ENCODE measurements at places on chromosomes 1 and 21.

GRCh38 chr21:31450980-31451379 is 106.9 kb upstream of the TIAM1 start:
- no peak for DNase-seq

DNA sequence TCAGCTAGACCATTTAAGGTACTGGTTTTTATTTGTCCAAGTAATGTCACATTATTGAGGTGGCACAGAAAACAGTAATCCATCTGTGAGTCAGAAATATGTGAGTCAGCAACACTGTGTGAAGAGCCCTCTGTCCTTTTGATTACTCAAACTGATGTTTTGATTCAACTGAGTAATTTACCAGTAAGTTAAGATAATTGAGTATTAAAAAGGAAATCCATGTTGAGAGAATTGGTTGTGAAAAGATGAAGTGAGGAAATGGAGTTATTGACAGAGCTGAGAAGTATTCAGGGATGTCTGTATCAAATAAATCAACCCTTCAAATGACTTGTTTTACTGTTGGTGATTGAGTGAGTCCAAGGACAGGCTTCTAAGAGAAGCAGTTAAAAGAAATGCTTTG is 302.7 kb upstream of the SGIP1 start:
- DNase-seq: no peak

GRCh38 chr1:238898856-238899255 is 487.5 kb upstream of the CHRM3 start:
- DNase-seq: peak; percentile 46

GRCh38 chr1:19206947-19207346 is 3.1 kb downstream of the UBR4 start:
- DNase-seq: no peak

DNA sequence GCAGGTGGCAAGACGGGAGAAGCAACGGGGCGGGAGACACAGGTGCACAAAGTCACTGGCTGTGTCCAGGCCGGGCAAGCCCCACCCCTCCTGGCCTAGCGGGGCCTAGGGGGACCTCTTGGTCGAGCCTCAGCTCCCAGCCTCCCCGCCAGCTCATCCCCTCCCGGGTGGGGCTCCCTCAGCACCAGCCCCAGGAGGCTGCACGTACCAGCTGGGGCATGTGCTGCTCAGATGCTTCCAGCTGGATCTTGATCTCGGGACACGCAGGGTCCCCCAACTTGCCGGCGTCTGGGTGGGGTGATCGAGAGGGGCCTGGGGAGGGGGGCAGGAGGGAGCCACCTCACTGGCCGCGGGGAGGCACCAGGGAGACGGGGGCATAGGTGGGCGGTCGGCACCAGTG is 71.4 kb downstream of the RAP1GAP start:
- no peak for DNase-seq

- DNase-seq: no peak
These were observed 150.8 kb downstream of the FASLG start for GRCh38 chr1:172809750-172810149.

DNA sequence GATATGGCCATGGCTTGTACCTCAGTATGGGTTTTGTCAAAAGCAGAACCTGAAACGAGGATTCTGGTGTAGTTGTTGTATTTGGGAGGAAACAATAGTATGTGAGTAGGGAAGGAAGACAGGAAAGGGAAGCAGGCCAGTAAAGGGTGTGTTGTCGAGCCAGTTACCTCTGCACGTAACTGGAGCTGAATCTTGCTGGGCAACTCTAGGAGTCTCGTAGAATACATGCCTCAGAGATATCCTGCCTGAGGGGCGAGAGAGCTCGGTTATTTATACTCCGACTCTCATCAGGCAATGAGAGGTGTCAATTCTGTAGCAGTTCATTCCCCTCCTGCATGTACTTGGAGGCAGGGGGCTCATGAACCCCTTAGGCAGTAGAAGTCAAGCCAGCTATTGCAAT is 45.9 kb upstream of the KIF26B start:
- no peak for DNase-seq

DNA sequence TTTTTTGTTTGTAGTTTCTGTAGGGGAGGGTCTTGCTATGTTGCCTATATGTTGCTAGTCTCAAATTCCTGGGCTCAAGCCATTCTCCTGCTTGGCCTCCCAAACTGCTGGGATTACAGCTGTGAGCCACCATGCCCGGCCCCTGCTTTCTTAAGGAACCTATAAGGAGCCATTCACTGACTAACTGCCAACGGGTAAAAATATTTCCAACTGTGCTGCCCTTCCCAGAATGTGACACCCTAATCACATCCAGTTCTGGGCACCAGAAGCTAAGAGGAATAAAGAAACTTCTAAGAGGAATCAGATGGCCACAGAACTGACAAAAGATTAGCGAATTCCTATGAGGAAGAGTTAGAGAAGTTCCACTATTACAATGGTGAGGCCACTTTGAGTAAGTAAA is 6.4 kb downstream of the SYPL2 start:
- DNase-seq: no peak

DNA sequence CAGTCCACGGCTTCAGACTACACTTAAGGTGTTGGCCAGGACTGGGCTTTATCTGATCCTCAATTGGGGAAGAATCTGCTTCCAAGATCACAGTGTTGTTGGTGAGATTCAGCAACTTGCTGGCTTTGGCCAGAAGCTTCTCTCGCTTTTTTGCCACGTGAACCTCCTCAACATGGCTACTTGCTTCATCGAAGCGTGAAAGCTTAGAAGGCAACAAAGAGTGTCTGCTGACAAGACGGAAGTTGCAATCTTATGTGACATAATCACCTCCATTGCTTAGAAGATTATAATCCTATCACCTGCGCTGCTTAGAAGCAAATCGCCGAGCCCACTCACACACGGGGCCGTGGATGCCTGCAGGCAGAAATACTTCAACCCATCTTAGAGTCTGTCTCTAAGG is 10.4 kb upstream of the ITPKB start:
- DNase-seq: no peak

GRCh38 chr1:7578206-7578605 is 192.9 kb upstream of the VAMP3 start:
- no peak for DNase-seq

DNA sequence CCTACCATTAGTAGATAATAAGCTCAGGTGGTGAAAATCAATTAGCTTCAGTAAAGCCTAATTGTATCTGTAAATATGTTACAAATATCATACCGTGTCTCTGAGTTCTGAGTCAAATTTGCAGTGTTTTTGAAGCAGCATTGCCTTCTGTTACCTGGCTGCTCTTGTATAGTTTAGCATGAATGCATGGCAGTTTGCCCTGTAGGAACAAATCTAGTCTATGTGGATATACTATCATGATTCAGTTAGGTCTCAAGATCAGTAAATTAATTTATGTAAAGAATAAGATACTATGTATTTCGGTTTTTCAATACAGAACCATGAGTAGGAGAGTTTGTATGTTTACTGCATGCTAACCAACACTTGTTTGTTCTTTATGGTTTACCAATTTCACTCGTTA is 240.6 kb upstream of the C1orf105 start:
- no peak for DNase-seq

DNA sequence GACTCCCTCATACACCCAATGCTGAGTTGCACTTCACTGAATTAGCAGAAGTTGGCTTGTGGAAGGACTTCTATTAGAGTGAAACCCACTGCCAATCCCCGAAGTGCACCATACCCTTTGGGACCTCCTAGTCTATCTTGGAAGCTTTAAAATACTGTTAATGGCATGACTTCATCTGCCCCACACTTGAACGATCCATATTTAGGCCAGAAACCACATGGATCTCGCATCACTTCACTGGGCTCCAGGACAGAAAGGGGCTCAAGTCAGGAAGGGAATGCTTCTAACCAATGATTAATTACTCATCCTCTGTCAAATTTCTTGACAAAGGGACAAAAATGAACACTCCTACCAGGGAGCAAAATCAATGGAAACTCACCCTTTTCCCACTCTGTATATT is 69.1 kb downstream of the BCAR3 start:
- DNase-seq: no peak

DNA sequence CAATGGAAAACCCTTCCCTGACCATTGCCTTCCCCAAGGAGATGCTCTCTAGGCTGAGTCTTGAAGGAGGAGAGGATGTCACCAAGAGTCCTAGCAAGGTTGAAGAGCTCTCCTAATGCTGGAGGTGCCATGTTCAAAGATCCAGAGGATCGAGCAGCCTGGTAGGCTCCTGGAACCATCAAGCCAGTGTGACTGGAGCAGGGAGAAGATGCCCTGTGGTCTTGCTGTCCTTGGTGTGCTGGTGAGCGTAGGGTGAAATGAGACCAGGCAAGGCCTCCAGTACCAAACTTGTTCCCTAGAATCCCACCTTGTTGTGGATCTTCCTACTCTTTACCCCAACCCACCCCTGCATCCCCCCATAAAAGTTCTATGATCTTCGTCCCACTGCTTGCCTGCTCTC is 46.6 kb upstream of the GALNT2 start:
- DNase-seq: no peak

DNA sequence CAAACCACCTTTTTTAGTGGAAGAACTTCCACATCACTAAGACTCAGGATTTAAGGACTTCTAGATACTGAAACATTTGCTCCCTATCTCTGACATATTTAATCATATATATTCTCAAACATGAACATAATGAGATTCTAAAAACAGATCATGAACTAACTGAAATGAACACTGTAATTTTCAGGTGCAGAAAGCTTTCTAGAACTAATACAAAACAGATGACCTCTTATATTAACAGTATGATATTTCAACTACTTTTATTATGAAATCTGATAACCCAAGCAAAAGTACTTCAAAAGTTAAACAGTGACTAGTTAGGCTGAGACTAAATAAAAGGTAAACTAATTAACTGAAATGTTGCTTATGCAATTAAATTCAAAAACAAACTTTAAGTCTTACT is 157.5 kb downstream of the COP1 start:
- DNase-seq: no peak

GRCh38 chr1:71640116-71640515 is 559.3 kb upstream of the ZRANB2 start:
- no peak for DNase-seq

GRCh38 chr21:41316200-41317062 is at the start of gene FAM3B:
TSS of gene FAM3B (plus strand) at chr21:41316801. CDS start at chr21:41316880, 79 bp downstream.
- no peak for DNase-seq

GRCh38 chr21:33848249-33848953 is 67.2 kb downstream of the ATP5PO start:
- no peak for DNase-seq

DNA sequence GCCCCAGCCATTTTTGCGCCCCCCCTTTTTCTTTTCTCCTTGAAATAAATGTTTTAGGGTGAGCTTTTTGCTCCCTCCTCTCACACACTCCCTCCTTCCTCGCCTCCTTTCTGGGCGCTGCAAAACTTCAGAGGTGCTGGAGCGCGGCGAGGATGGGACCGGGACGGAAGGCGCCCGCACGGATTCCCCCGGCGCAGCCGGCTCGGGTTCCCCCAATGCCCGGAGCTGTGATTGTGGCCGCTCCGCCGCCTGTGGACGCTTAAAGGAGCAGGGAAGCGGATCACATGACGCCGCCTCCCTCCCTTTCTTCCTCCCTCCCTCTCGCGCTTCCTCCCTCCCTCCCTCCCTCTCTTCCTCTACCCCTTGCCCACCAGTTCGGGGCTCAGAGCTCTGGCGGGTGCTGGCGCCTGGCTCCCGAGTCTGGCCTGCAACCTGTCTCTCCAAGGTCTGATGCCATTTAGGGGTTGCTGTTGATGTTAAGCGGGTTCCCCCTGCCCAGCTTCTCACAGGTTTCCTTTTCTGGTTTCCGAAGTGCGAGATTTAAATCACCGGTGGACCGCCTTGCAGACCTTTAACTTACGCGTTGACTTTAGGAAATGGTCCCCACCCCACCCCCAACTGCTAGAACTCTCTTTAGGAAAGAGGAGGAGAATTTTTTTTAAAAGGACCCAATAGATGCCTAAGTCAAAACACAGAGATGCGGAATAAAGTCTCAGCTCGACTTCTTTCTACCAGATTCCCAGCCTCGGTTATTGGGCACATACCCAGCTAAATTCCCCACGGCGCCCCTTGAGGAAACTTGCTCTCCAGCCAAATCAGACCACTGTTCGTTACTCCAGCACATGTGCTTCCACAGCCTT is at the start of gene WLS:
Gene WLS, minus strand, starts transcription at position 235 of the 860 bp plus-strand sequence. Its CDS starts 224 bp downstream, at position 11.
- DNase-seq: peak; percentile 34

- no peak for DNase-seq
These were observed 410.0 kb downstream of the TGFB2 start for GRCh38 chr1:218755128-218755527.

DNA sequence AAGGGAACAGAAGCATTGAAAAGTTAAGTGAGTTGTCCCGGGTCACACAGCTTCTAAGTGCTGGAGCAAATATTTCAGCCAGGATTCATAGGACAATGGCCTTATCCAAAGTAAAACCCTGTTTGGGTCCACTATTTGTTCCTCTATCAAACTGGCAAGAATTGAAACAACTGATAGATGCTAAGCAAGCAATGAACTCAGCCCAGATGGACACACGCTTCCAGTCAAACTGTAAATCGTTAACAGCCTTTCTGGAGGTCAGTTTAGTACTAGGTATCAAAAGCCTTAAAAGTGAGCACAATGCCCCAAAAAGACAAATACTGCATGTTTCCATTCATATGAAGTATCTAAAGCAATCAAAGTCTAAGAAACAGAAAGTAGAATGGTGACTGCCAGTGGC is 779 bp upstream of the SVBP start:
- no peak for DNase-seq

DNA sequence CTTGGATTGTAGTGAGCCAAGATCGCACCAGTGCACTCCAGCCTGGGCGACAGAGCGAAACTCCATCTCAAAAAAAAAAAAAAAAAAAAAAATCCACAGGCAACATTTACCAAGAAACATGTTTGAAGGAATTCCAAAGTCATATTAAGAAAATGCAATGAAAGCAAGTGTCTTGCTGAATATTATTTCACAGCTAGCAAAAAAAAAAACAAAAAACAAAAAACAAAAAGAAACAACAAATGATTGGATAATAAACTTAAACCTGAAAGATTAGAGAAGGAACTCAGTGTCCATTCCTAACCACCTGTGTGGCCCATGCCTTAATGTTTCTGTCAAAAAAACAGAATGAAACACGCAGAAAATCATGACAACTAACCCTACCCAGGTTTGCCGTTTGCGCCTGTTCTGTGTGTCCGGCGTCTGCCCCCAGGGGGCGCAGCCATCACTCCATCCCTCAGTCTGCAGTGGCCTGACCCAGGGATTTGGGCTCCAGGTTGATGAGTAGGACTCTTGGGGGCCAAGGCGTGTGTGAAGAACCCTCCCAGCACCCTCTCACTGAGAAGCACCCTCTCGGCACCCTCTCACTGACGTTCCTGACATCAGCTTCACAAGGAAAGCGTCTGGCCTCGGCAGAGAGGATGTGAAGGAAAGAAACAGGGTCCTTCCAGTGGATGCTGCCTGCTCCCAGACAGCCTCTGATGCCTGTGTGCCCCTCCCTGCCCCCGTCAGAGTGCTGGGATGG is 19.2 kb upstream of the PTTG1IP start:
- DNase-seq: peak; percentile 56

- DNase-seq: no peak
These were observed 671.2 kb downstream of the MATN1 start for GRCh38 chr1:30052178-30052577.

- no peak for DNase-seq
These were observed 463.1 kb downstream of the MATN1 start for GRCh38 chr1:30260318-30260717.

GRCh38 chr1:179879797-179880196 is 2.2 kb upstream of the TOR1AIP2 start:
- peak; percentile 88 for DNase-seq

Data from MM.1S (cell line).